ENCODE measurements at places on chromosomes 4 and X. TPM values are rescaled to one million over a fixed set of nuclear protein-coding genes. Genes with fewer than 3 reads are reported as not detected.

The MAGEB2 gene
- not detected for total RNA-seq

GRCh38 chr4:139641218-139641617, 24.4 kb upstream of the MGST2 start:
- no peak for DNase-seq

- DNase-seq, result no peak
Measured at GRCh38 chr4:137956256-137956655, 285.9 kb downstream of the SLC7A11 start.

The USP17L17 gene
- not detected for total RNA-seq

The NEIL3 gene
- 0.46 TPM for total RNA-seq

The SULT1B1 gene
- 0.75 TPM for total RNA-seq

DNA sequence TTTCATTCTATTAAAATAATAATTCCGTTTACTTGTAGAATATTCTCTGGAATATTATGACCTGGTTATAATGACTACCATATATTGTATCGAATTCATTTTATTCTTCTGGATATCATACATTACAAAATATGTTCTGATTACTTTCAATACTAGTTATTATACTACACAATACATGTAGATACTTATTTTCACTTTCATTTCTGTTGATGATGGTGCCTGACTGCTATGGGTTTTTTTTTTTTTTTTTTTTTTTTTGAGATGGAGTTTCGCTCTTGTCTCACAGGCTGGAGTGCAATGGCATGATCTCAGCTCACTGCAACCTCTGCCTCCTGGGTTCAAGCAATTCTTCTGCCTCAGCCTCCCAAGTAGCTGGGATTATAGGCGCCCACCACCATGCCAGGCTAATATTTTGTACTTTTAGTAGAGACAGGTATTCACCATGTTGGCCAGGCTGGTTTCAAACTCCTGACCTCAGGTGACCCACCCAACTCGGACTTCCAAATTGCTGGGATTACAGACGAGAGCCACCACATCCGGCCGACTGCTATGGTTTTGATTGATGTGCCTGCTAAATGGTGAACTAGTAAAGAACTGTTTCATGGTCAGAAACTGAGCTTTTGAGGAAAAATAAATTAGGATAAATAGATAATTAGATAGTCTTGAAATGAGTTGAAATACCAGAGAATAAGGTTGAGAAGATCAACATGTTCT, 39.5 kb downstream of the PCDH10 start:
- no peak for DNase-seq

- DNase-seq, result no peak
Measured at GRCh38 chr4:69038582-69038981, 57.7 kb upstream of the UGT2B7 start.

The SYNPO2 gene
- 735 TPM for total RNA-seq

The ASB9 gene
- 2.9 TPM for total RNA-seq

The ADH7 gene
- total RNA-seq, result not detected

GRCh38 chr4:144494280-144494679, 151.7 kb upstream of the HHIP start:
- no peak for DNase-seq

- no peak for DNase-seq
Measured at GRCh38 chrX:102672856-102673255, 21.6 kb downstream of the GPRASP1 start.

- no peak for DNase-seq
Measured at GRCh38 chr4:183873409-183874185, 31.5 kb upstream of the STOX2 start.

DNA sequence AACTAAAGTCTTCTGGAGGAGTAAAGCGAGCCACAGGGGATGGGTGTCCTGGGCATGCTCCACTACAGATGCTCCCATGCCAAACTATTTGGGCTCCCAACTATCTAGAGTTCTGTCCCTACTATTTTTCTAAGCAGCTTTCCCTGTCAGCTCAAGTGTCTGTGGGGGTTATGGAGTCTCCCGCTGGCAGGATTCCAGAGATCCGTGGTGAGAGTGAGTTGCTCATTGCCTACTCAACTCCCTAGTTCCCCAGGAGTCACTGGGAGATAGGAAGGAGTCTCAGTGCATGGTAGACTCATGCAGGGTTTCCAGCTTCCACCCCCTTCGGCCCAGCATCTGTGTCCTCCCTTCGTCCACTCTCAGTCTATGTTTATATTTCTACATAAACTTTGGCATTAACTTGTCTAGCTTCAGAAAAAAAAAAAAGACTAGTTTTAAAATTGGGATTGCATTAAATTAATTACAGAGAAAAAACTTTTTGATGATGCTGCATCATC, 55.1 kb upstream of the INPP4B start:
- no peak for DNase-seq

Data from mucosa of gallbladder (tissue), 1 donor.